ENCODE measurements at places on chromosomes 1 and 21.

DNA sequence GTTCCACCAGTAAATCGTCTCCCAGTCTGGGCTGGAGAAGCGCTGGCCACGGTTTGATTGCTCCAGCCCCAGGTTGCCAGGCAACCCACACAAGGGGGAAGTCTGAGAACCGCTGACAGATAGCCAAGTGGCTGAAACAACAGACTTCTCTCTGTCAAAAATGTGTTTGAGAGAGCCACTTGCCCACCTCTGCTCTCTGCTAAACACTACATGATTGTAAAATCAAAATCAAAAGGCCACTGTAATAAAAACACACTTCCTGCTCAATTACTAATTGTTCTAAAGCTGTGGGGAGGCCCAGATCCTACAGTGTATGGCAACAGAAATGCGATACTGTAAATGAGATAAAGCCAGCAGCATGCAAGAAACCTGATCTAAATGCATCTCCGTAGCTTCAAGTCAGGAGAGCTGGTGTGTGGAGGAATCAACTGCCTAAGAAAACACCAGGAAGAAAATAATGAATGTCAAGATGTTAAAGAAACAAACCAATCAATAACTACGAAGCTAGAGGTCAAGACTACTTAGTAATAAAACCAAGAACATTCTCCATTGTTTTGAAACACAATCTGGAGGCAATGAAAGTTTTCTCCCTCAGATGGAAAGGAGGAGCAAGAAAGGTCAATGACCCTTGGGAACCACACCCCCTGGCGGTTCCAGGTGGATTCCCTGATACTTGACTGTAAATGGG is 121.2 kb downstream of the SLC45A1 start:
- peak; percentile 86 for DNase-seq

GRCh38 chr1:27778056-27778455 is 5.0 kb downstream of the STX12 start:
- DNase-seq, result no peak

- no peak for DNase-seq
These were observed 125.8 kb upstream of the C8B start for GRCh38 chr1:57091642-57092041.

GRCh38 chr21:38531591-38531990 is 33.3 kb upstream of the ERG start:
- DNase-seq, result no peak

DNA sequence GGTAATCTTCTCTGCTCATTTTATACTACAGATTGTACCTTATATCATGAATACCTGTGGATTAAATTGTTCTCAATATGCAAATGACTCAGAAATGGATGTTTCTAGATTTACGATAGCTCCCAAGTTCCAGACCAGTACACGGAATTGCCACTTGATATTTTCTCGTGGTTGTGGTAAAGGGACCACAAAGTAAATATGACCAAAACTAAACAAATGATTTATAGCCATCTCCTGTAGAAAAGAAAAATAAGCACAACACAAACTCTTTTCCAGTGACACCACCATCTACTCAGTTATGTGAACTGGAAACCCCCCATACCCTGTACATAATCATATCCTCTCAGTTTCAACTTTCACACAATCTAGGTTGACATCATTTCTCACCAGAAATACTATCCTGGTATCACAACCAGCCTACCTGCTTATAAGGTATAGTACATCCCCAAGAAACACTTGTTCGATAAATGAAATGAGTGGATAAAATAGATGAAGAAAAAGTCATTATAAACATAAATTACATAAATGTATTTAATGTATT is 172.3 kb downstream of the ADGRL4 start:
- DNase-seq, result no peak

DNA sequence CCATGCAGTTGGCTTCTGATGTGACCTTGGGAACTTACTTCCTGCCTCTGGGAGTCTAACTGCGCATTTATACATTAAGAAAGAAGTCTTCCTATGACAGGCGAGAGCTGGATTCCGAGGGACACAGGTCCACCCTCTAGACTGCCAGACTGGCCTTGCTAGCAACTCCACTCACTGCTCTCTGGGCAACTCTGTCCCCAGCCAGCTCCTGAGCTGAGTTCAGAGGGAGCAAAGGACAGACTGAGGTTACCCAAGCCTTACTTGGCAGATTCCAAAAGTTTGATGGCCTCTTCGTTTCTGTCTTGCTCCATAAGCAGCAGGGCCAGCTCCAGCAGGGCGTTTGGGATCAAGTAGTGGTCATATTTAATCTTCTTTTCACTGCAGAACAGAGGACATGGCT is 41.8 kb downstream of the TTC39A start:
- DNase-seq, result no peak

DNA sequence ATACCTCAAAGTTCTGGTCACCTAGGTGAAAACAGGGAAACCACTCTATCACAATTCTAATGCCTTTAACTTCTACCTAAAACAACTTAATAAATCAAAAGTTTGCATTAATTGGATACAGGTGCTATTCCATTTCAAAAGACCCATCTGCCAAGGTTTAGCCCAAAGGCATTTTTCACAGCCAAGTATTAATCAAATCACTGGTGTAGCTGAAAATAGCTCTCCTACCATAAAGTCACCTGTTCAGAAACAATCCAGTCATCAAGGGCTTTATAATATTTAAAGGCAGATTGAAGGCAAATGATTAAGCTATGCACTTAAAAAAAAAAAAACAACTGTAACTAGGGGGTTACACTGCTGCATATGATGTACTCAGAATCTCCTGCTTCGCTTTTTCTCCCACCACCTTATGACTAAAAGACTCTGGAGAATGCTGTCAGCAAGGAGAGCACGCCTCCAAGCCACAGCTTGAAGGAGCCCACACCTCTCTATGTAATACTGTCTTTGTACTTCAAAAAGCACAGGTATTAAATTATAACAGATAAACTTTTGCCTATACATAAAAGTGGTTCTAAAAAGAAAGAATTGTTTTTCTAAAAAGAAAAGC is 20.5 kb downstream of the KIAA0319L start:
- no peak for DNase-seq

DNA sequence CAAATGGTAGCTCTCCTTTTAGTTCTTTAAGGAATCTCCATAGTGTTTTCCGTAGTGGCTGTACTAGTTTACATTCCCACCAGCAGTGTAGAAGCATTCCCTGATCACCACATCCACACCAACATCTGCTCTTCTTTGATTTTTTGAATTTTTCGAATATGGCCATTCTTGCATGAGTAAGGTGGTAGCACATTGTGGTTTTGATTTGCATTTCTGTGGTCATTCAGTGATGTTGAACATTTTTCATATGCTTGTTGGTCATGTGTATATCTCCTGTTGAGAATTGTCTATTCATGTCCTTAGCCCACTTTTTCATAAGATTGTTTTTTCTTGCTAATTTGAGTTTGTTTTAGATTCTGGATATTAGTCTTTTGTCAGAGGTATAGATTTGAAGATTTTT is 84.6 kb upstream of the B3GALT2 start:
- DNase-seq, result no peak

GRCh38 chr1:159008744-159009188 is 941 bp upstream of the IFI16 start:
- no peak for DNase-seq

- DNase-seq, result no peak
These were observed 3.5 kb downstream of the RGS4 start for GRCh38 chr1:163072658-163073057.

- no peak for DNase-seq
These were observed 32.3 kb downstream of the URB1 start for GRCh38 chr21:32360401-32360975.

DNA sequence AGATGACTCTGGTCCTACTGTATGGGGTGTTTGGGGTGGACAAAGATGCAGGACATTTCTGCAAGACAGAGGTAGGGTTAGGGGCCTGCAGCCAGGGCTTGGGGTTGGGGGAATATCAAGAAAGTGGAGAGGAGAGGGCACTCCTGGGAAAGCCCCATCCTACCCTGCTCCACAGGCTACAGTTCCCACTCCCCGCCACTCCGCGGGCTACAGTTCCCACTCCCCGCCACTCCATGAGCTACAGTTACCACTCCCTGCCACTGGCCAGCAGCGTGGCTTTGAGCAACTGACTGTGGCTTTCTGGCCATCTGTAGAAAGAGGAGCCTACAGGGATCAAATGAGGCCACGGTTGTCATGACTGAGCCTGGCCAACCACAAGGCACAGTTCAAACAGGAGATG is 93.8 kb upstream of the GRIK3 start:
- DNase-seq, result no peak

Data from adrenal gland (tissue), 19 donors.